Lower lobe of right lung (tissue), 2 donors: ENCODE measurements at places on chromosomes 4 and X. TPM values are rescaled to one million over a fixed set of nuclear protein-coding genes. Genes with fewer than 3 reads are reported as not detected.
A peak's percentile ranks its signal among the peaks of the same experiment; 100 is the strongest.

The MTHFD2L gene
- total RNA-seq: 11.0 TPM

The PCDH19 gene
- total RNA-seq: 0.27 TPM

The DMD gene
- total RNA-seq: 29.4 TPM

The FATE1 gene
- not detected for total RNA-seq

- H3K27ac ChIP-seq: no peak overlapping the region
- no peaks in the 10 kb centered on the region for H3K4me1 ChIP-seq
- no peak overlapping the region for H3K4me3 ChIP-seq
- DNase-seq: no peak
- H3K27me3 ChIP-seq: no peaks in the 10 kb centered on the region
Measured at GRCh38 chrX:69146739-69147138, 18.5 kb downstream of the PJA1 start.

DNA sequence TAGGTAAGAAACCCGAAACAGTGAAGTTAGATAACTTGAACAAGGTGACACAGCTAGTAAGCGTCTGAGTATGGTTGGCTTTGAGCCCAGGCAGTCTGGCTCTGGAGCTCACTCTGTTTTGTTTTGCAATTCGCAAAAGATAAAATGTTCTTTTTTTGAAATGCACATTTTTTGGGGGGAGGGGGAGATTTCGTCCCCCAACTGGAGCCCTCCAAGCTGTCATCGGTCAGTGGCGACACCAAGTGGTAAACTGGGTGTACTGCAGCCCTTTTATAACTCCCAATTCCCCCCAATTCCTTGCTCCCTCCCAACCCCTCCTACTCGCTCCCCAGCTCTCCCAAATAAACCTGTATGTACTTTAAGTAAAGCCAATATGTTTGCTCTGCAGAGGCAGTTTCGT, 2.8 kb upstream of the CLCN5 start:
- H3K4me3 ChIP-seq: no peak overlapping the region
- no peak overlapping the region for H3K27ac ChIP-seq
- no peaks in the 10 kb centered on the region for H3K27me3 ChIP-seq
- no peaks in the 10 kb centered on the region for H3K36me3 ChIP-seq

GRCh38 chr4:137312257-137312656, 220.0 kb downstream of the PCDH18 start:
- DNase-seq: no peak
- no peak overlapping the region for H3K27ac ChIP-seq
- H3K4me1 ChIP-seq: no peaks in the 10 kb centered on the region
- no peaks in the 10 kb centered on the region for H3K36me3 ChIP-seq
- H3K4me3 ChIP-seq: no peak overlapping the region
- H3K27me3 ChIP-seq: no peaks in the 10 kb centered on the region

DNA sequence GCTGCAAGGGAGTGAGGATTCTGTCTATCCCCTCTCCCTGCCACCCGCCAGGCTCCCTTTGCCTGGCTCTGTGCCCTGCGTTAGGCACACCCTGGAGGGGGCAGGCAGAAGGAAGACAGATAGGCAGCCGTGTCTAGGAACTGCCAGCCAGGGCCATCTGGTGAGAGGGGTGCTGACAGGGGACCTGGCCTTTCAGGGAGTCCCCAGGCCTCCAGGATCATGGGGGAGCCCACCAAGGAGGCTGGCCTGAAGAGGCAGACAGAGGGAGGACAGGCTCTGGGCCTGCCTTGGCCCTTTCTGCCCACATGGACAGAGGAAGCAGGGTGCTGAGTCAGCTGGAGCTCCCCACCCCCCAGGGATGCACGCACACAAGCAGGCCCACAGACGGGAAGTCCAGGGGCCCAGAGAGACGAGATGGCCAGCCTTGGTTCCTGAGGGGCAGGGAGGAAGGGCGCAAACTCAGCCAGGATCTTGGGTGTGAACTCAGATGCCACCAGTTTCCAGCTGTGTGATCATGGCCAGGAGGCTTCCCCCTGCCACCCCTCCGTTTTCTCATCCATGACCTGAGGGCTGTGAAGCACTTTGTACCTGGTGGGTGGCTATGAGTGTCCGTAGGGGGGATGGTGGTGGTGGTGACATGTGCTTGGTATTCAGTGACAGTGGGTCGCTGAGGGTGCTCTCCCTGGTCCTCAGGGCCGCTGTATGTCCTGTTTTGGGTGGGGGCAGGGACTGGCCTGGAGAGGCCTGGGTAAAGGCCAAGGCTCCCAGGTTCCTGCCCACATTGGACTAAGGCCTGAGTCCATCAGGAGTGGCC, 1.8 kb downstream of the SH3BP2 start:
- H3K4me3 ChIP-seq: peak overlapping the region; percentile 72
- H3K27me3 ChIP-seq: no peaks in the 10 kb centered on the region
- peaks cover 82% of the 10 kb centered on the region for H3K4me1 ChIP-seq
- DNase-seq: peak; percentile 86

DNA sequence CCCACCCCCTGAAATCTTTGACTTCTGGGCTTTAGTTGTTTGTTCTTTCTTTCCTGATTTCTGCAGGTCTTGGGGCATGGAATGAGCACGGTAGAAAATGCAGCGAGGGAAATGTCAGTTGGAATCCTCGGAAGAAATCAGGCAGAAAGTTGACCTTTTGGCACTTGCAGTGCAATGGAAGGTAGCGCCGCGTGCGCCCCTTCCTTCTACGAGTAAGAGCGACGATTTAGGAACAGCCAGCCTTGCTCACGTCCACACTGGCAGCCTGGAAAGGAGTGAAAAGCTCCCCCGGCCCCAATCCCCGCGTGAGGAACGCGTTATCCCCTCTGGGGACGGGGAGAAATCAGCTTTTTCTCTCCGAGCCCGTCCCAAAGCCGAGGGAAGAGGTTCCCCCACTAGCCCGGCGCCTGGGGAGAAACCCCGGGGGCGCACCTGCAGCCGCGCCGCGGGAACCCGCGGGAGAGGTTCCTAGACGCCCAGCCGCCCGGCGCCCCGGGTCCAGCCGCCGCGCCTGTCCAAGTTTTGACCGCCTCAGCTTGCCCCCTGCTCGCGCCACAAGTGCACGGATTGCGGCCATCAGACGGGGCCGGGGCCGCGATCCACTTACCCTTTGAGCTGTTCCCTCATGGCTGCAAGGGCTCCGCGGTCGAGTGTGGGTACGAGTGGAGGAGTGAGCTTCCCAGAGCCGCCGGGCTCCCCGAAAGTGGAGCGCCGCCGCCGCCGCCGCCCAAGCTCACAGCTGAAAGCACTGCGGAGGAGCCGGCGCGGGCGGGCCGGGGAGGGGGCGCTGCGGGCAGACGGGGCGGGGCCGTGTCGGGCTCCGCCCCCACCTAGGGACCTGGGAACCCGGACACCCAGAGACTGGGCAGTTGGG, 194.6 kb upstream of the FTHL17 start:
- DNase-seq: peak; percentile 66
- H3K4me3 ChIP-seq: peak overlapping the region; percentile 60
- H3K36me3 ChIP-seq: no peaks in the 10 kb centered on the region
- H3K4me1 ChIP-seq: no peaks in the 10 kb centered on the region
- H3K27me3 ChIP-seq: no peaks in the 10 kb centered on the region
- H3K27ac ChIP-seq: peak overlapping the region; percentile 51

GRCh38 chr4:139815778-139816601, 150.4 kb downstream of the MGST2 start:
- peaks cover 26% of the 10 kb centered on the region for H3K4me1 ChIP-seq
- H3K4me3 ChIP-seq: peak overlapping the region; percentile 40
- no peak for DNase-seq
- no peaks in the 10 kb centered on the region for H3K27me3 ChIP-seq
